ENCODE measurements at places on chromosomes 3 and 15.

GRCh38 chr15:68700455-68701123 is 120.1 kb downstream of the ANP32A start:
- peak; percentile 67 for DNase-seq

GRCh38 chr15:52464478-52464877 is 64.2 kb downstream of the MYO5A start:
- DNase-seq = no peak

DNA sequence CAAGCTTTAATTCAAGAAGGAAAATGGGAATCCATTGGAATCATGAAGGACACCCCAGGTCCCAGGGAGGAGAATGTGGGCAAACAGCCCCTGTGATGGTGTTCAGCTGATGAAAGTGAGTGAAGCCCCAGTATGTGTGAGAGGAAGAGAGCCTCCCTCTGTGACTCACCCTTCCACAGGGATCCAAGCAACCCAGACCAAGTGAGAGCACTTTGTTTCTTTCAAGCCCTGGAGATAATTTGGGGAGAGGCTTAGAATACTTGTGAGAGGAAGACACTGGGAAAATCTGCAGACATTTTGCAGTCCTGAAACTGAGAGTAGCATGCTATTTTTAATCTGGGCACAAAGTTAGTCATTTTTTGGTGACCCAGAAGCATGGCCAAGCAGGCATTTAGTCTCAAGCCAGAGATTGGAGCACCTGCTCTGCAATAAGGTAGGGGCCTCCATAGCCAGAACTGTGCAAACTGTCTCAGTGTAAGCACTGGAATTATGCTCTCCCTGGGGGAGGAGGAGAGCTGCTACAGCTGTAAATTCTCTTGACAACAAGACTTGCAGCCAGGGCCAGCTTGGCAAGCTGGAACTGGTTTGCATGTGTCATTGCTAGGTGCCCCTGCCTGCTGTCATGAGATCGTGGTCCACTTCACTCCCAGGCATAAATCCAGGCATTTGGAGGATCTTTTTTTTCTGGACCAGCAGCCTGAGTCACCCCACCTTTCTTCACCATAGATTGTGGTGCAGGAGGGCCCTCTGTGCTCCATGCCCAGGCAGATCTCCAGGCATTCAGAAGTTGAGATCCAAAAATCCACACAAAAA is 537.8 kb upstream of the DPPA4 start:
- no peak for DNase-seq

DNA sequence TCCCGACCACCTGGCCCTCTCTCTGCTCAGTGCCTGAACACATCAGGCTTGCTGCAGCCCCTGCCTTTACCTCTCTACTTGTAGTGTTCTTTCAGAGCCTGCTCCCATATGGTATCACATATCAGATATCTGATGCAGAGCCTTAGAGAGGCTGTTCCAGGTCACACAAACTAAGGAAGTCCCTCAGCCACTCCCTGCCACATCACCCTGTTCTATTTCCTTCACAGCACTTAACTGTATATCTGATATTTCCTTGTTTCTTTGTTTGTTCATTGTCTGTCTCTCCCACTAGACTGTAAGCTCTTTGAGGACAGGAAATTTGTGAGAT is 976 bp upstream of the ALDH1L1 start:
- DNase-seq = no peak

DNA sequence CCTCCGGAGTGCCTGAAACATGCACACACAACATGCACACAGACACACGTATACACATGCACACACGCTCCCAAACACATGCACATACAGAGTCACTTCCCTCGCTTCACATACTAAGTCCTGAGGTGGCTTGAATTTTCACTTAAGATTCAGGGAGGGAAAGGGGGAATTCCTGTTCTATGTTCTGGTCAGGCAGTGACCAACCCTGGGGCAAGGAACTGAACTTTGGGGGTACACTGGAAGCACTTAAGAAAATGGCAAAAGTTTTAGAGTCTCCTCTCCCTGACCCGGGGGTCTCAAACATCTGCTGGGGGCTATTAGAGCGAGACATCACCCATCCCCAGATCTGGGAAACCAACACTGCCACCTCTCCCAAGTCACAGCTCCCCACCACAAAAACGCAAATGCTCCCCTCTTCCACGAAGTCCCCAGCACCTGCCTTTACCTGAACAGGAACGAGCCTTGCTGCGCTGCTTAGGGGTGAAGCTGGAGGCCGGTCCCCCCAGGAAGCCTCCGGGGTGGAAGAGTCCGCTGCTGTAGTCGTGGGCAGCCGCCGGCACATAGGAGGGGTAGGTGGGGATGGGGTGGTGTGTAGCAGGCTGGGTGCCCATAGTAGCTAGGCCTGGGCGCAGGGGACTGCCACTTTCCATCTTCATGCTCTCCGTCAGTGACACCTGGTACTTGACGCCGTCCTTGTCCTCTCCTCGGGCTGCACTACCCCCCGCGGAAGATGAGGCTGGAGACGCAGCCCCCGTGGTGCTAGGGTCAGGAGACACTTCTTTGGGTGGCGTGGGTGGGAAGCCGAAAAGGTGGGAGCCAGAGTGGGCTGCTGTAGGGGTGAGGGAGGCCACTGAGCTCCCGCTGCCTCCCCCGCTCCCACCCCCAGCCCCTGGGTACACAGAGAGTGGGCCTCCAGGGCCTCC is 7.5 kb downstream of the GATA2 start:
- no peak for DNase-seq

- DNase-seq = no peak
These were observed 11.4 kb downstream of the XPC start for GRCh38 chr3:14166877-14167603.

DNA sequence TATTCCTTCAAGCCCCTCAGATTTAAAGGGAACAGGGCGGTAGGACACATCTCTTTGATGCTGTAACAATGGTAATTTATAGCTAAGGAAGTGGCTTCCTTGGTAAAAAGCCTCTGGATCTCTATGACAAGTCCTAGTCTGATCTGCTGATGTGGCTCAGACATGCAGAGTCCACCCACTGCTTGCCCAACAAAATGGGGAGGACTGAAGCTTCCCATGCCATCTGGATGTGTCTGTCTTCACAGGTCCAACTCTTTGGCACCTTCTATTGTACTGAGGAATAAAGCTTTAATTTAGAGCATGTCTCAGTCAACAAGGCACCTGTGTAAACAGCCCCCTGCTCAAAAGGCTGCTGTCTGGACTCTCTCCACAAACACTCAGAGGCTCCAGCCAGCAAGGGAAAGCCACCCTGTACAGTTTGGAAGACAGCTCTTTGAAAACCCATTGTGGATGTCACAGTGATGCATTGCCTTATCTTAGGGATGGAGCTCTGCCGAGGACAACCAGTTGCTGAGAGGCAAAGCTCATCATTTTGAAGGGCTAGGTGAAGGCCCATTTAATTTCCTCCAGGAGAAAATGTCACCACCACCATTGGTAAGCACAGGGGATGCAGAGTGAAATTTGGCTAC is 348.6 kb upstream of the GRM7 start:
- DNase-seq = no peak

DNA sequence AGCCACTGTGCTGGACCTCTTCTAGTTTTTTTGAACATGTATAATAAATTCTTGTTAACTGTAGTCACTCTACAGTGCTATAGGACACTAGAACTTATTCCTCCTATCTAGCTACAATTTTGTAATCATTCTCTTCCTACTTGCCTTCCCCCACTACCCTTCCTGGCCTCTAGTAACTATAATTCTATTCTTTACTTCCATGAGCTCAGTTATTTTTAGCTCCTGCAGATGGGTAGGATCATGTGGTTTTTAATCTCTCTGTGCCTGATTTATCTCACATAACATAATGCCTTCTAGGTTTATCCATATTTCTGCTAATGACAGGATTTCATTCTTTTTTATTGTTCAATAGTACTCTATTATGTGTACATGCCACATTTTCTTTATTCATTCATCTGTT is 113.2 kb upstream of the FGF7 start:
- no peak for DNase-seq

- no peak for DNase-seq
These were observed 153.7 kb downstream of the ANO10 start for GRCh38 chr3:43468133-43468532.

DNA sequence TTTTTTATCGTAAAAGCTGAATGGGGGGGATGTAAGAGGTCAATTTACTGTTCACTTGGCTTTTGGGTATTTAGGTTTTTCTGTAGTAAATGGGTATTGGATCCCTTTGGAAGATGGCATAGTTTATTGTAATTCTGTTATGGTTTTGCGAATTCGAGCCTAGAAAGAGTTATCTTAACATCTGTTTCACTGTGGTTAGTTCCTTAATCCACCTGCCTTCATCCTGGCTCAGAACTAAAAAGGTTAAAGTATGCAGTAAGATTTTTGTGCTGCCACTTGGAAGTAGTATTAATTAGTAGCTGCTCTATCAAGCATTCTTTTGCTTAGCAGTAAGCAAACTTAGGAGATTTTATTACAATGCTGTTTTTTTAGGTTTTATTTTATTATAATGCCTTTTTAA is 62.4 kb downstream of the ARIH1 start:
- DNase-seq = no peak

GRCh38 chr3:151407928-151408327 is 23.4 kb upstream of the P2RY12 start:
- no peak for DNase-seq

- DNase-seq = no peak
These were observed 2.0 kb upstream of the ZBTB47 start for GRCh38 chr3:42651248-42652091.

DNA sequence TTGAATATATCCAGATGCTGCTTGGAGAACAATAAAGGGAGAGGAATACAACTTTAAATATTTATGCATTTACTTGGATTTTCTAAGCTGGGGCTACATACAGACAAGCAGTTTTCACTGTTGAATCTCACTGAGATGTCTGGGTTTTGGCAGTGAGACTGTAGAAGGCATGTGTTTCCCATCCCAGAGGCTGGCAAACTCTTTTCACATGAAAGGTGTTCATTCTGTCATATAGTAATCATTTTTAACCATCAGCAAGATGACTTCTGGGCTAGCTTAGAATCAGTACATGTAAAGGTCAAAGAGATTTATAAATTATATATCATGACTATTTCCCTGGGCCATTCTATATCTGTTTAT is 218.7 kb upstream of the SGO1 start:
- no peak for DNase-seq

DNA sequence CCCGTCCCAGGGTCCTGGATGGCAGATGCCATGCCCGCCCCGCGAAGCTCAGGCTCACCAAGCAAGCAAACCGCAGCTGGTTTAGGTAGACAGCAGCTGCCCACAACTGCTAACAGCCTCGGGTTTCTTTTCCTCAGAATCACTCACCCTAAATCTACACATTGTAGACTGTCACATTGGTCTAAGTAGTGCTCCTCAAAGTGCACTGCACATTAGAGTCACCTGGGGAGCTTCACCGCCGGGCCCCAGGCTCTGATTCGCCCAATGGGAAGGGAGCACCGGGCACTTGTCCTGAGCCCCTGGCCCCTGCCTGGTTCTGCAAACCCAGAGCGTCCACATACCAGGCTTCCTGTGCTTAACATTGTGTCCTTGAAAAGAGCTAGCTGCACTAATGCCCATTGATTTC is 752 bp downstream of the OCA2 start:
- no peak for DNase-seq

GRCh38 chr15:90988296-90988695 is 6.0 kb downstream of the PRC1 start:
- no peak for DNase-seq
